GOT3 (cell line): ENCODE measurements at places on chromosomes 16 and 17.

DNA sequence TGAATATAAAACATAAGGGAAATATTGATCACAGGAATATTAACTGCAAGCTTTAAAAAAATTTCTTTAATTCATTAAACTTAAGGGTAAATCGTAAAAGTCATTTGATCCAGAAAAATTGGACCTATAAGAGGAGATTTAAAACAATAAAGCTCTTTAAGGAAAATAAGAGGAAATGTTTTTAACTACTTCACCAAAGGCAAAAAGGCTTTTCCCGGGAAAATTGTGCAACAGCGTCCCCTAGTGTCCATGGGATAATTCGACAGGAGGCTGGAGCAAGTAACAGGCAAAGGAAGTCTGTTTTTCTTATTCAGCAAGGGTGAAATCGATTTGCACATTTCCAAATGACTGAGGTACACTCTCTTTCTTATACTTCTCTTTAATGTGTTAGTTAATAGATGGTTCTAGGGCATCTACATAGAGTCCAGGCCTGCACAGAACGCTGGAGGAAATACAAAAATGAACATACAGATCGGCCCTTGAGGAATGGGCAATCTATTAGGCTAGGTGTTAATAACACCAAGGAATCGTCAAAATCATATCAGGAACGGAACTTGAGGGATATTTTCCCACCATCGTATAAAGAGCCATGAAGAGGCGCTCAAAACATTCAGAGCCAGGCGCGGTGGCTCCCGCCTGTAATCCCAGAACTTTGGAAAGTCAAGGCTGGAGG lies 61.4 kb downstream of the ZNF18 start:
- no peak for DNase-seq

DNA sequence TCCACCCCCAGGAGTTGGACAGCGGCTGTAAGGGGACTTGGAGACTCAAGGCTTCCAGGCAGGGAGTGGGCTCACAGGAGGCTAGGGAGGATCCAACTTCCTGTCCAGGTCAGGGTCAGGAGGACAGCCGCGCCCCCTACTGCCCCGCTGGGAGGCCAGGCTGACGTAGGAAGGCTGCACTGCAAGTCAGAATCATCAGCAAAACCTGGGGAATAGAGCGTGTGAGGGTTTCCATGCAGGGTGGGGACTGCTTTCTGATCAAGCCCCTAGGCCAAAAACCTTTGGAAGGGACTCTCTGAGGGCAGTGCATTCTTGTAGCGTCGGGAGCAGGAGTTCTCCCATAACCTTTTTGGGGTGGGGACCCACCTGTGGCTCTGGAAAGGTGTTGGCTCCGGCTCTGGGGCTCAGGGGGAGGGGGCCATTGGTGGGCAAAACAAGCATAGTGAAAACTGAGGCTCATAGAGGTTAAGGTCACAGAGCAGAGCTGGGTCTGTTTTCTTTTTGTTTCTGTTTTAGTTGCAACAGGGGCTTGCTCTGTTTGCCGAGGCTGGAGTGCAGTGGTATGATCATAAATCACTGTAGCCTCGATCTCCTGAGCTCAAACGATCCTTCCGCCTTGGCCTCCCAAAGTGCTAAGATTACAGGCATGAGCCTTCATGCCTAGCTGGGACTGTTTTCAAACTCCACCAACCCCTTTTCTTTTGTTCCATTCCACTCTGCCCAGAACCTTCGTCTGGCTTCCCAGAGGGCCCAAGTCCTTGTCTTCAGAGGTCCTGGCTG lies 22.1 kb downstream of the RAI1 start:
- DNase-seq, result no peak

- DNase-seq, result no peak
These were observed 30.5 kb downstream of the IQCK start for GRCh38 chr16:19748389-19749168.

DNA sequence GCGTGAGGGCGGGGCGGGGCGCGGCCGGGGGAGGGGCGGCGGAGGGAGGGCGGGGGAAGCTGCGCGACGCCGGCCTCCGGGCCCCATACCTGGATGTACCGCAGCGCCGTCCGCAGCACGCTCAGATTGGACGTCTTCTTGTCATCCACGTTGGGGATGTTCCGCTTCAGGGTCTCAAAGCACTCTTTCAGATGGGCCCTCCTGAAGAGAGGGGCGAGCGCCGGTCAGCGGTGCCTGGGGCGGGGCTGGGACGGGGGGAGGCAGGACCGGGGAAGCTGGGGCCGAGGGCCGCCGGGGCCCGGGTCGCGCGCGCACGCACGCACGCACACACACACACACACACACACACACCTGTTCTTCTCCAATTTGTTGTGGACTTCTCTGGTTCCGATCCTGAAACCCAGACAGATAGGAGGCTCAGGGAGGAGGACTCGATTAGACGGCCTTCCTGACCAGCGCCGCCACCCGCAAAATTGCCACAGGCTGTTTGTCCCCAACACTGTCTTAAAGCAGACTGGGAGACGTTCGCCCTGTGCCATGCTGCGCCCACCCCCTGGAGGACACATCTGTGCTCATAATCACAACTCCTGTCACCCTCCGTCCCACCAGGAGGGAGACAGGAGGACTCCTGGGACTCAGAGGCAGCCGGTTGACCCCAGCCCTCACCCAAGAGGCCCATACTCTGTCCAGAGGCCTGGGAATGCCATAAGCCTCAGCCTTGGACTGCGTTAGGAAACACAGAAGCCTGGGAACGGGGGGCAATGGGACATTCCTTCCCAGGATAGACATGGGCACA lies 6.7 kb downstream of the MNT start:
- DNase-seq, result no peak

GRCh38 chr16:78606545-78606944 lies 507.1 kb downstream of the WWOX start:
- no peak for DNase-seq

- DNase-seq, result no peak
These were observed 558 bp downstream of the PEX12 start for GRCh38 chr17:35577830-35578196.

- no peak for DNase-seq
These were observed 17.1 kb upstream of the DOK4 start for GRCh38 chr16:57503366-57503765.

GRCh38 chr17:73795730-73796129 lies 151.5 kb upstream of the SDK2 start:
- no peak for DNase-seq

GRCh38 chr17:35519439-35519838 lies 18.0 kb downstream of the SLFN12L start:
- DNase-seq, result no peak
